Stomach (tissue), 19 donors: ENCODE measurements at places on chromosomes 1 and 21. TPM values are rescaled to one million over a fixed set of nuclear protein-coding genes. Genes with fewer than 3 reads are reported as not detected.
A peak's percentile ranks its signal among the peaks of the same experiment; 100 is the strongest.

- H3K36me3 ChIP-seq: no peaks in the 10 kb centered on the region
- H3K4me1 ChIP-seq: peaks cover 20% of the 10 kb centered on the region
- H3K27me3 ChIP-seq: peaks cover 7% of the 10 kb centered on the region
- H3K27ac ChIP-seq: no peak overlapping the region
- no peak for DNase-seq
Measured at GRCh38 chr1:2874607-2875480, 73.4 kb upstream of the TTC34 start.

DNA sequence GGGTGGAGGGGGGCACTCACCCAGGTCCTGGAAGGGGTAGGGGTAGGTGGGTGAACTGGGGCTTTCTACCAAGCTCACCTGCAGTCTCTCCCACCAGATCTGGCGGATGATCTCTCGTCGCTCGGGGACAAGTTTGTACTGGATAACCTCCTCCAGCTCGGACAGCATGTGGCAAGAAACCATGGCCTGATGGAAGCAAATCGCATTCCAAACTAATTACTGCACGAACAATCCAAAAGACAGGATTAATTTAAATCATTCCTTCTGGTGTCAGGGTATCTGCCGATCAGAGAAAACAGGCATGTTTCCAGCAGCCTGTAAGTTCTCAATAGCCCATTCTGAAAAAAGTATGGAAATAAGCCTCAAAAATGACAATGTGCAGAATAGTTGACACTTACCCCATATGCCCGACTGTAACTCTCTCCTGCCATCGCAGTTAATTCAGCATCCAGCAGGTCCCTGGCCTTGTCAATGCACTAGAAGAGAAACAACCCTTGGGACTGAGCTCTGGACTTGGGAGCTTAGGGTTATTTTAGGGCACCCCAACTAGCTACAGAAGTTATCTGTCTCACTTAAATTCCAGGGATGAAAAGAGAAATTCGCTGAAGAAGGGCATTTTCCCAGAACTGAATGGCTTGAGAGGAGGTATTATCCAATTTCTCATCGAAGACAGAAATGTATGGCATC lies 44.4 kb upstream of the ANGPTL7 start:
- no peak overlapping the region for H3K27ac ChIP-seq
- DNase-seq: no peak
- H3K27me3 ChIP-seq: no peaks in the 10 kb centered on the region
- H3K36me3 ChIP-seq: peaks cover 98% of the 10 kb centered on the region

GRCh38 chr21:35212393-35213127 lies 163.5 kb upstream of the RUNX1 start:
- H3K4me1 ChIP-seq: no peaks in the 10 kb centered on the region
- H3K27me3 ChIP-seq: no peaks in the 10 kb centered on the region
- H3K27ac ChIP-seq: no peak overlapping the region
- no peaks in the 10 kb centered on the region for H3K36me3 ChIP-seq

- H3K4me3 ChIP-seq: no peak overlapping the region
- no peaks in the 10 kb centered on the region for H3K36me3 ChIP-seq
- H3K4me1 ChIP-seq: peaks cover 30% of the 10 kb centered on the region
- H3K27me3 ChIP-seq: no peaks in the 10 kb centered on the region
Measured at GRCh38 chr1:203554071-203554470, 60.1 kb downstream of the OPTC start.

GRCh38 chr1:197521118-197521739 lies 253.2 kb downstream of the CRB1 start:
- DNase-seq: peak; percentile 49
- H3K36me3 ChIP-seq: no peaks in the 10 kb centered on the region
- H3K27me3 ChIP-seq: no peaks in the 10 kb centered on the region
- H3K27ac ChIP-seq: no peak overlapping the region

DNA sequence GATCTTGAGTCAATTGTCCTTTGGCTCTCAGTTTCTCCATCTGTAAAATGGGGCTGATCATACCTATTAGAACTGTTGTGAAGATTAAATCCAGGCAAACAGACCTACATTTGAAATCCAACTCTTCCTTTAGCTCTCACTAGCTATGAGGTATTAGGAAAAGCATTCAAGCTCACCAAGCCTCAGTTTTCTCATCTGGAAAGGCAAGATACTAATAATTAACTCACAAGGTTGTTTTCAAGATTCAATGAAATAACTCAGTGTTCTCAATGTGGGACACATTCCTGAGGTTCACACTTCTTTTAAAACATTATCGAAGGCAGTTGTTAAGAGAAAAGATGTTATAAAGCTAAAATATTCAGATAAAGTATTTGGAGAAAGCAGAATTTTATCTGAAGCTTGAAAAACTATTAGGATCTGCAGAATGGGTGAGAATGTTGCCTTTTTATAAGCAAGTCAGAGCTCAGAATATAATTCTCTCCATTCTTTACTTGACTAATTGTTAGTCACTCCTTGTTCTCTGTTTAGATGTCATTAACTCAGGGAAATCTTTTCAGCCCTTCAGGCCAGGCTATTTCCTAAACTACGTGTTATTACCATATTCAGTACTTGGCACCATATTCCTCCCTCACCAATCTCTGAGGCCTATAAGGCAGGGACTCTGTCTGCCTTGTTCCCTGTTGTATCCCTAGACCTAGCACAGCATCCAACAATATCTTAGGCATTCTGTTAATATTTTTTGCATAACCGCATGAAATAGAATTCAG lies 72.0 kb upstream of the VAV3 start:
- no peak overlapping the region for H3K27ac ChIP-seq
- no peak overlapping the region for H3K4me3 ChIP-seq
- peaks cover 7% of the 10 kb centered on the region for H3K4me1 ChIP-seq
- no peaks in the 10 kb centered on the region for H3K36me3 ChIP-seq
- no peak for DNase-seq
- H3K27me3 ChIP-seq: no peaks in the 10 kb centered on the region

- no peak for DNase-seq
- peaks cover 64% of the 10 kb centered on the region for H3K36me3 ChIP-seq
- H3K4me3 ChIP-seq: no peak overlapping the region
- no peaks in the 10 kb centered on the region for H3K27me3 ChIP-seq
- H3K4me1 ChIP-seq: no peaks in the 10 kb centered on the region
- no peak overlapping the region for H3K27ac ChIP-seq
Measured at GRCh38 chr1:183913567-183913993, 108.7 kb downstream of the RGL1 start.

- DNase-seq: no peak
- peaks cover 28% of the 10 kb centered on the region for H3K27me3 ChIP-seq
- no peak overlapping the region for H3K4me3 ChIP-seq
Measured at GRCh38 chr21:45611939-45612664, 31.4 kb upstream of the PCBP3 start.

GRCh38 chr1:56709269-56709880 lies 64.3 kb downstream of the PRKAA2 start:
- no peaks in the 10 kb centered on the region for H3K4me1 ChIP-seq
- no peaks in the 10 kb centered on the region for H3K36me3 ChIP-seq
- H3K4me3 ChIP-seq: no peak overlapping the region
- H3K27ac ChIP-seq: no peak overlapping the region

DNA sequence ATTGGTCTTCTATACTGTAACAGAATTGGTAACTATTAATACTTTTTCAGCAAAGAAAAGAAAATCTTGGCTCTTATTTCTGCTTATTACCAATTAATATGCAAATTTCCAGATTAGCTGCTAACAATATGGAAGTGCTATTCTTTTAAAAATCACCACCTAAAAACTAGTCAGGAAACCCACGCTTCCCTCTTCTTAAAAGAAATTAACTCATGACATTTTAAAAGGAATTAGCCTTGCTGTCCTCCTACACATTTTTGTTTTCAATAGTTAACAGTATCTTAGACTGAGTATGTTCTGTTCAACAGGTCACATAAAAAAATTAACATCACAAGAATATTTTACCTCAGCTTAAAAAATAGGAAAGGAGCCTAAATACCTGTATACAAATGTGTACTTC lies 27.3 kb downstream of the ABL2 start:
- peaks cover 7% of the 10 kb centered on the region for H3K4me1 ChIP-seq
- H3K36me3 ChIP-seq: no peaks in the 10 kb centered on the region
- H3K4me3 ChIP-seq: no peak overlapping the region
- no peak overlapping the region for H3K27ac ChIP-seq
- H3K27me3 ChIP-seq: no peaks in the 10 kb centered on the region

AMIGO1 gene
- 2.6 TPM for total RNA-seq

RCSD1 gene
- total RNA-seq: 27.2 TPM

LINGO4 gene
- not detected for total RNA-seq

PSMB2 gene
- total RNA-seq: 16.5 TPM

CYYR1 gene
- 9.0 TPM for total RNA-seq

OLFML3 gene
- 2.9 TPM for total RNA-seq
